Left lobe of liver (tissue), 2 donors: ENCODE measurements at places on chromosomes 7 and 10. TPM values are rescaled to one million over a fixed set of nuclear protein-coding genes. Genes with fewer than 3 reads are reported as not detected.

AKR1B15 gene
- total RNA-seq, result not detected

C10orf53 gene
- total RNA-seq, result not detected

CPED1 gene
- total RNA-seq, result 34.6 TPM

DDC gene
- 48.6 TPM for total RNA-seq

DNA sequence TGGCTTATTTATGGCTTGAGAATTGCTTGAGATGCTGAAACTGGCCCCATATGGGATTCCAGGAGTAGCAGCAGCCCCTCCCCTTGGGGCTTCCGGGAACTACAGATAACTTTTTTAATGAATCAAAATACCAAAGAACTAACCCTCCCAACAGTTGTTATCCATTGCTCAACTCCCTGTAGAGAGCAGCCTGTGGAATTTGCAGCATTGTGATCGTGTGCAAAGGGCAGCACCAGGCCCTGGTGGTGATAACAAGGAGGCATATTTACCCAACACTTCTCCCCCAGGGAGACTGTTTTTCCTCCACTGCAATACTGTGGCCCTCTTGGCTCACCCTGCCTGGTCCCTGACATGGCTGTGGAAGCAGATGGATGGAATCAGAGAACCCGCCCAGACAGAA is 196.2 kb downstream of the PLXNA4 start:
- no peak for DNase-seq

GRCh38 chr7:84256571-84256971 is 62.0 kb upstream of the SEMA3A start:
- DNase-seq, result no peak

- DNase-seq, result no peak
Measured at GRCh38 chr10:125213541-125214282, 53.3 kb upstream of the CTBP2 start.

GRCh38 chr7:37193087-37193774 is 255.4 kb downstream of the ELMO1 start:
- DNase-seq, result no peak

- DNase-seq, result no peak
Measured at GRCh38 chr10:104243512-104243911, 11.2 kb upstream of the GSTO1 start.

- DNase-seq, result no peak
Measured at GRCh38 chr10:13924040-13924725, 337.4 kb downstream of the PRPF18 start.

GRCh38 chr7:44768628-44769371 is 20.2 kb downstream of the ZMIZ2 start:
- DNase-seq, result no peak

GRCh38 chr7:156174428-156174827 is 362.2 kb upstream of the SHH start:
- peak; percentile 11 for DNase-seq

DNA sequence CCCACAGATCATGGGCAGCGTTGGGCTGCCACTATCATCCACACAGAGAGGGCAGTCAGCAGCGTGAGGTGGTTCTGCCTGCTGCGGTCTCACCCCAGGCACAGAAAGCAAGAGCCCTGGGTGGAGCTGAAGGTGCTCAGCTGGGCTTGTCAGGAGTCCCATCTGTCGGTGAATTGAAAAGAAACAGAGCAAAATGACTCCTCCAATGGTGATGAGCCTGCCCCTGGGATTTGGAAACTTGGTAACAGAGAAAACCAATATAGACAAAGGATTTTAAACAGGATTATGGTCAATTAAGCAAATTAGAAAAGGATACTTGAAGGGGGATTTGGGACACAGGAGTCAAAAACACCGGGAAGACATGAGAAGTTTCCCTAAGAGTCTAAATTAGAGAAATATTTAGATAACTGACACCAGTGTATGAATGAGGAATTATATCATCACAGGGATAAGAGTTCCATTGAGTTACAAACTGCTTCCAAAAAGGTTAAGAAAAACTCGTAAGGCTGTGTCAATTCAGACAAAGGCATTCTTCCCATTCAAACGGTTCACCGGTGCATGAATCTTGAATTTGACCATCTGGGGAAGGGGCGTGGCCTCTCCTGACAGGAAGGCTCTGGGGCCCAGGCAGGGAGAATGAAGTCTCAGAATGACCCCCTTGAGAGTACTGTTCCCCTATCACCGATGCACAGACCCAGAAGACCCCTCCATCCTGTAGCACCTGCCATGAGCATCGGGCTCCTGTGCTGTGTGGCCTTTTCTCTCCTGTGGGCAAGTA is 70.0 kb upstream of the PRSS58 start:
- no peak for DNase-seq

- DNase-seq, result no peak
Measured at GRCh38 chr7:137073571-137074325, 205.3 kb downstream of the CHRM2 start.

DNA sequence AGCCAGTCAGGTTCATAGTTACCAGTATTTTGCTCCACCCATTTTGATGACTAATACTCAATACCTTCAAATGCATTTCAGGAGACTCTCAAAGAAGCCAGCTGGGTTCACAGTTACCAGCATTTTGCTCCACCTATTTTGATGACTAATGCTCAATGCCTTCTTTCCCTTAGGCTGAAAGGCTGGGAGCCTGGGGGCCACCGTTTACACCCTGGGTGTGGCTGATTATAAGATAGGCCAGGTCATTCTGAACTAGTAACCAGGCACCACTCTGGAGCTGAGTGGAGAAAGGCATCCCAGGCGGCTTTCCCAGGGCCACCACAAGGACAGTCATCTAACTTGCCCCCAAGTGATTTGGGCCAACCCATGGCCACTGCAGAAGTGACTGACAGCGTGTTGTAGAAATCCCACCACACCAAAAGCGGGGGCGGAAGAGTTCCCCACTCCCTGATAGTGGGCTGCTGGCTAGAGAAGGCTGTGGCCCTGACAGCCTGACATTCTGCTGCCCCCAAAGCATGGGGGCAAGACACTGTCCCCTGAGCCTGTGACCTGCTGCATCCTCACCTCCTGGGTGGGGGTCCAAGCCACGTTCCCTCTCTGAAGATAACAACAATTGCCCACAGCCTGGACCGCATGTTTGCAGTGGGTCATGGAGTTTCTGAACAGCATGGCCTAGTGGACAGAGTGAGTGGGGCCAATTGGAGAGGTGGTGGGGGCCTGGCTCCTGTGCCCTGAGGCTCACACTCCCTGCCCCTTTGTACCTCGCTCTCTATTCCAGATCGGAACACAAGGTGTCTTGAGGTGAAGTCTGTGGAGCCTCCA is 23.0 kb upstream of the ZNF488 start:
- DNase-seq, result no peak

DNA sequence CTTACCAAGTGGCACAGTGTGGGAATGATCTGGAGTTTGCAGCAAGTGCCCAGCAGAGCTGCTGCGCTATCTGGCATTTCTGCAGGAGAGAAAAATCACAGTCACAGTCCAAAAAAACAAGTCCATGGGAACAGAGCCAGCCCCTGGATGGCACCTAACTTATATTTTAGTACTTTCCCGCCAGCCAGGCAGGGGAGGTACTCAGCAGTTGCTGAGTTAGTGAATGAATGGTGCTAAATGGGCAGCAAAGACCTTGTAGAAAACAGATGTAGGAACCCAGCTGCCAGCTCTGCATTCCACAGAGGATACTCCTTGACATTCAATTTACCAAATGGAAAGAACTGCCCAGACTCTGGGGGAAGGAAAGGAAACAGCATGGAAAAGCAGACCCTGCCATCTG is 54.5 kb downstream of the GSDME start:
- DNase-seq, result no peak

GRCh38 chr7:25495342-25496250 is 267.3 kb upstream of the NPVF start:
- DNase-seq, result no peak
